ENCODE measurements at places on chromosomes 6 and 20. TPM values are rescaled to one million over a fixed set of nuclear protein-coding genes. Genes with fewer than 3 reads are reported as not detected.

Gene LRRC1
- 34.8 TPM for polyA plus RNA-seq

GRCh38 chr6:125766641-125767040, 17.2 kb downstream of the HEY2 start:
- DNase-seq = no peak

Gene HIVEP1
- 23.2 TPM for polyA plus RNA-seq

GRCh38 chr6:136252441-136252840, 2.3 kb upstream of the MTFR2 start:
- DNase-seq = no peak

DNA sequence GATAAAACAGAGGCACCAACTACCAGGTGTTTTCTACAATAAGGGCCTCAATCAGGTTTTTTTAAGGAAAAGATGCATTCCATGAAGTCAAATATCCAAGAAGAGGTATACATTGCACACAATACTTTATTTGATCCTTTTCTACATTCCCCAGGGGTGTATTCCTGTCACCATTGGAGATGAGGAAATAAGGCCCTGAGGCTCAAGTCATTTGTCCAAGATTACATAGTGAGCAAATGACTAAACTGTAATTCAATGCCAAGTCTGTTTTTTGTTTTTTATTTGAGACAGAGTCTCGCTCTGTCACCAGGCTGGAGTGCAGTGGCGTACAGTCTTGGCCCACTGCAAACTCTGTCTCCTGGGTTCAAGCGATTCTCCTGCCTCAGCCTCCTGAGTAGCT, 69.2 kb upstream of the CDYL start:
- DNase-seq = no peak

Measured in renal pelvis (tissue), 12 donors.